ENCODE measurements at places on chromosomes 7 and 10.

GRCh38 chr7:38704751-38705150 is 73.6 kb upstream of the AMPH start:
- DNase-seq, result no peak

DNA sequence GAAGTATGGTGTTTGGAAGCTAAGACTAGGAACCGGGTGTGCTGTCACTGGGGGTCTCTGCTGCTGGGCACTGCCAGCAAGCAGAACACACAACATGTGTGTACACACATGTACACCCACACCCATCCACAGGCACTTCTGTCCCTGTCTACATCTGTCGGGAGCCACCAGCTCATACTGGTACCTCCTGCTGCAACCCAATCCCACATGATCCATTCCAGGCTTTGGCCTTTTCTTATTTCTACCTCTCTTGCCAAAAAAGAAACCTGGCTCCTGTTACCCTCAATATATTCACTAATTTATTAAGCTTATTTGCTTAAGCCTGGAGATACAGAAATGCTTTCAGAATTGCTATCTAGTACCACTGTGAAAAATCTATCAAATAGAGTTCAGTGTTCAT is 246.0 kb downstream of the DIP2C start:
- DNase-seq, result no peak

- DNase-seq, result no peak
These were observed 26.4 kb downstream of the YAE1 start for GRCh38 chr7:39592586-39592985.

DNA sequence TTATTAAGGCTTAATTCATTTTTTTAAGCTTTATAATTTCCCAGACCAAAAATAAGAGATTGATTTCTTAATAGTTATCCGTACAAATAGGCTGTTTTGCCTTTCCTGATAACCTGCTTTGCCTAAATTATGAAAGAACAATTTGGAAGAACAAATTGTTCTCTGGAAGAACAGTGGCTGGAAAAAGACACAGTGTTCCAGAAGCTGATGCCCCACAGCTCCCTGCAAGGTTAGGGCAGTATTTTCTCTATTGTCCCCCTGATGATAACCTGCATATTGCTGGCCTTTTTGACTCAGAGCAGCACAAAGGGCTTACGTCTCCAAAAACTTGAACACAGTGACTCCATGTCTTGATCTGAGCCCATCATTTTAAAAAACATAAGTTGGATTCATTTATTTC is 151.5 kb downstream of the CSTF2T start:
- DNase-seq, result no peak

GRCh38 chr7:26090927-26091519 is 61.0 kb upstream of the NFE2L3 start:
- DNase-seq, result no peak

DNA sequence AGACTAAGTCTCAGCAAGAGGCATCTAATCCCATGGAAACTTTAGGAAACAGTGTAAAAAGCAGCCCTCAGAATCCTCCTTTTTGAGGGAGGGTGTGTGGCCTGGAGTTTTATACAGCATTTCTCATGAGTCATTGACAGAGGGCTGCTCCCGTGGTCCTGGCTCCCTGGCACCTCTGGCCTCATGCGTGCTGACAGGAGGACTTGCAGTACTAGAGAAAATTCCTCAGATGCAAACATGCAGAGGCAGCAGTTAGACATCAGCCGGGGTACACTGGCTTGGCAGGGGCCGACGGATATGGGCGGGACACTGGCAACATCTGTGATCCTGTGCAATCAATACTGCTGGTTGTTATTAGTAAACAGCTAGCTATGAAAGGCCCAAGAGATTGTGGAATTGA is 925.1 kb upstream of the CELF2 start:
- DNase-seq, result no peak

- DNase-seq, result no peak
These were observed 511.0 kb upstream of the COBL start for GRCh38 chr7:51827631-51828030.

GRCh38 chr7:156058248-156058647 is 246.0 kb upstream of the SHH start:
- no peak for DNase-seq

GRCh38 chr10:53536322-53536721 is 763.7 kb upstream of the MBL2 start:
- no peak for DNase-seq
